ENCODE measurements at places on chromosomes 12 and 14. TPM values are rescaled to one million over a fixed set of nuclear protein-coding genes. Genes with fewer than 3 reads are reported as not detected.

- no peak for DNase-seq
Observed at GRCh38 chr12:70733385-70733784, 96.2 kb upstream of the PTPRB start.

DGLUCY gene
- 98.7 TPM for total RNA-seq

DNA sequence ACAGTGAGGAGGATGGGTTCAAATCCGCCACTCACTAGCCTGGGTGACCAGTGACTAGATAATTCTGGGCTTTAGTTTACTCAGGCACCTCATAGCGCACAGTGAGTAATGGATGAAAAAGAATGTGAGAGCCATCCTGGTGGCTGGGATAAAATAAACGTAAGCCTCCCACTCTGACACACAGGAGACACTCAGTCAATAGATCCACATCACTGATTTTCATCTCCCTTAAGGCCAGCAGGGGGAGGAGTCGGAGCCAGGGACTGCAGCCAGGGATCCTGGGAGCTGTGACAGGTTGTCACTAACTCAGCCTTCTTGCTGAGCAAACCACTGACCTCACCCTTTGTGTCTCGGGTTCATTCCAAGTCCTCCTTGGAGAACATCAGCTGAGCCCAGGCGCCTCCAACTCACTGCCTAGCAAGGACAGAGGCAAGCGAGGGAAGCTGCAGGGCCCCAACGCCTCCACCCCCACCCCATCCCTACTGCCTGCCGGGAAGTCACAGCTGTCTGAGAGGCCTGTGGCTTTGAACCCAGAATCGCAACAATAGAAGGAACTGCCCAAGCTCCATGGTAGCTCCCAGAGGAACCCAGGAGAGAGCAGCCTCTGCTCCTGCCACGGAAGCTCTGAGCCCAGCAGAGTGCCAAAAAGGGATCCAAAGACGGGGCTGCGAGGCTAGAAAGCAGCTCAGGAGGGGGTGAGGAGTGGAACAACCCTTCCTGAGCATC, 30.7 kb downstream of the PXN start:
- DNase-seq: peak; percentile 73

GABARAPL1 gene
- 53.6 TPM for total RNA-seq

- no peak for DNase-seq
Observed at GRCh38 chr12:103771466-103771865, 69.6 kb downstream of the NT5DC3 start.

GRCh38 chr14:36271939-36272907, 48.2 kb downstream of the MBIP start:
- DNase-seq: peak; percentile 40

DNA sequence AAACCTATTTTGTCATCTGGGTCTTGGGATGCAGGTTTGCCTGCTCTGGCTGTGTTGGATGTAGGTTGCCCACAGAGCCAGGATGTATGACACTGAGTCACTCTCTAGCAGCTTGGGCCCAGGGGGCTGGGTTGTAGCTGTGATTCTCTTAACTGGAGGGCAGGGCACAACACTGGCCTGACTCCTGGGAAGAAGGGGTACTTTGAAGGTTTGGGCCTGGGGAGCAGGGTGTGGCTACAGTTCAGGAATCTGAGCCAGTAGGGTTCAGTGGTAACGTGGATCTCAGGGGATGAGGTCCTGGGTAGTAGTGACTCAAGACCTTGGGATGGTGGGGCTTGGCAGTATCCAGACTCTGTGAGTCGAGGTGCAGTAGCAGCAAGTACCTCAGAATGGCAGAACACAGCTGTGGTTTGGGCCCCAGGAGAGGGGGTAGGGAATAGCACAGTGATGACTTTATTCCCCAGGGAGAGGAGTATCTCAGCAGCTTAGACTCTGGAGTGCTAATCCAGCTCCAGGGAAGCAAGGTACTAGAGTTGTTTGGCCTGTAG, 25.7 kb downstream of the TBC1D15 start:
- no peak for DNase-seq

DNA sequence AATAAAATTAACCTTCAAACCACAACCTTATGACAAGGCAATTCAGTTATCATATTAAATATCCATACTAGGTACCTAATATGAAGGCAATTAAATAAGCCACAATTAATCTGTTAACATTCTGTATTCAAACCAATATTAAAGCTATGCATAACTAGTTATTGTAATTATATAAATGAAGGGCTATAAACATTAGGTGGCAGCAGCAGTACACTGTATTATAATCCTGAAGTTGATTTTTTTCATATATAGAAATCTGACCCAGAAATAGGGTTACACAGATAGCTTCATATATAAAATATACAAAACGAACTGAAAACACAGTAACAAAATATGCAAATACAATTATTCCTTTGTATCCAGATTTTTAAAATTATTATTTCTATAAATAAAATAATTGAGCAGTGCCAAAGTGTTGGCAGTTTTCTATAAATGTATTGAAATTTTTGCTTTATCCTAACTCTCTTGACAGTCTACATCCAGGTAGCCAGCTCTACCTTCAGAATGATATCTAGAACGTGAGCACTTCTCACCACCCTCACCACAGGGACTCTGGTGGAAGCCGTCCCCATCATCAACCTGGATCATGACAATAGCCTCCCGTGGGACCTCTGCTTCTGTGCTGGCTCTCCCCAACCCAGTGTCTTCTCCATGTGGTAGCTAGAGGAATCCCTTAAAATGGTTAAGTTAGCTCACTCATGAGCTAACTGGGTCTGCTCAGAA, 136.2 kb downstream of the MED13L start:
- DNase-seq: no peak
